ENCODE measurements at places on chromosomes 2 and 18.

- DNase-seq = no peak
Measured at GRCh38 chr2:14425869-14426268, 206.6 kb upstream of the LRATD1 start.

- DNase-seq = no peak
Measured at GRCh38 chr18:77086034-77086433, 46.5 kb downstream of the MBP start.

GRCh38 chr2:104127049-104127770, 726.7 kb upstream of the POU3F3 start:
- DNase-seq = no peak

DNA sequence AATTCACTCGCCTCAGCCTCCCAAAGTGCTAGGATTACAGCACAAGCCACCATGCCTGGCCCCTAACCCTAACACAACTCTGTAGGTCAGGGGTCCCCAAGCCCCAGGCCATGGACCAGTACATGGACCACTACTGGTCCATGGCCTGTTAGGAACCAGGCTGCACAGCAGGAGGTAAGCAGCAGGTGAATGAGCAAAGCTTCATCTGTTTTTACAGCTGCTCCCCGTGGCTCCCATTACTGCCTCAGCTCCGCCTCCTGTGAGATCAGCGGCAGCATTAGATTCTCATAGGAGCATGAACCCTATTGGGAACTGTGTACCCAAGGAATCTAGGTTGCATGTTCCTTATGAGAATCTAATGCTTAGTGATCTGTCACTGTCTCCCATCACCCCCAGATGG, 201.7 kb downstream of the NRP2 start:
- DNase-seq = peak; percentile 71

DNA sequence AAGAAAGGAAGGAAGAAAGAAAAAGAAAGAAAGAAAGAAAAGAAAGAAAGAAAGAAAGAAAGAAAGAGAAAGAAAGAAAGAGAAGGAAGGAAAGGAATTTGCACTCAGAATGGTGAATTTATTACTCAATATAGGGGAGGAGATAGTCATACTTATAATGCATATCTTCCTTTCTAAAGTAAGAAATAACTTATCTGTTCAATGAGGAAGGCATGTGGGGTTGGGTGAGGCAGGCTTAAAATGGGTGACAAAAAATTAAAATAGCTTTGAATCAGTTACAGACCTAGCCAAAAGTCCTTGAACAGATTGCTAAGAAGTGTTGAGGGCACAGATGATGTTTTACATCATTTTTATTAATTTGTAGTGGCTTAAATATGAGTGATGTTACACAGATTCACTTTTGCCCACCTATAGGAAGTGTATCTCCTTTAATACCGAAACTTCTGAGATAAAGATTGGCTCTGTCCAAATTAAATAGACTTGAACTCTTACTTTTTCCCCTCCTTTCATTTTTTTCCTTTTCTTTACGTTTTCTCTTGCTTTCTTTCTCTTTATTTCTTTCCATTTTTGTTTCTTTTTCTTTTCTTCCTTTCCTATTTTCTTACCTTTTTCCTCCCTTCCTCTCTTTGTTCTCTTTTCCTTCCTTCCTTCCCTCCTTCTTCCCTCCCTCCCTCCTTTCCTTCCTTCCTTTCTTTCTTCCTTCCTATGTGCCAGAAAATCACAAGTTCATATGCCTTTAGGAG, 14.8 kb upstream of the DSC2 start:
- no peak for DNase-seq

- DNase-seq = peak; percentile 45
Measured at GRCh38 chr2:205734436-205735037, 52.2 kb downstream of the NRP2 start.

GRCh38 chr2:70730730-70731129, 37.3 kb downstream of the ADD2 start:
- DNase-seq = no peak
